Inflammatory macrophage treated with lipopolysaccharide for 1 hour (primary cell): ENCODE measurements at places on chromosomes 3 and 15.
A peak's percentile ranks its signal among the peaks of the same experiment; 100 is the strongest.

DNA sequence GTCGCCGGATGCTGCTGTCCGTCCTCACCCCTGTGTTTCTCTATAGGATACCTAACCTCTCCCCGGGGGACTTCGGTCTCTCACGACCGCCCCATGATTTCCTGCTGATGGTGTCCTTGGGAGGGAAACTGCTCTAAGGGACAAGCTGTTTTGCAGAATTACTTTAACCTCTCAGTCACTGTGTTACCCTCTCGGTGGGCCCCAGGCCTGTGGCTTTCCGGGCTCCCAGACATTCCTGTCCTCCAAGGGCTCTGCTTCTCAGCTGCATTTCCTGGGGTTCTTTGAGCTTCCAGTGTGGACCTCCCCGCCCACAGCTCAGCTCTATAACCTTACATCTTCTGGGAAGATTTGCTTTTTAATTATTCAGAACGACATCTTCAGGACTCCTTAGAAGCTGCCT lies 40.9 kb downstream of the CHST2 start:
- DNase-seq, result no peak

DNA sequence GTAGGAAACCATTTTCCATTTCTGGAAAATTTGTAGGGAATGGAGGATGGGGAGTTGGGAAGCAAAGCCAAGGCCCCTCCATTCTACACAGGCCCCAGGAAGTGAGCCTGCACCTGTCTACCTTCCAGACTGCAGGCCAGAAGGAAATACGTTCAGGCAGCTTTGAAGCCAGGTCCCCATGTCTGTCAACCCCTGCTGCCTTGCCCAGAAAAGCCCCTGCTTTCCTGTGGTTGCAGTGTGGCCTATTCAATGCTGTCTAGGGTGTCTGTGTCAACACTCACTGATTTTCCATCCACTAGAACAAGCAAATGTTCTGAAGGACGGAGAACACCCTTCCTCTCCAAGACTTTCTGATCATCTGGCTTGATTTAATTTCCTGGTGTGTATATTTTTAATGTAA lies 281.9 kb downstream of the TLE3 start:
- no peak for DNase-seq

DNA sequence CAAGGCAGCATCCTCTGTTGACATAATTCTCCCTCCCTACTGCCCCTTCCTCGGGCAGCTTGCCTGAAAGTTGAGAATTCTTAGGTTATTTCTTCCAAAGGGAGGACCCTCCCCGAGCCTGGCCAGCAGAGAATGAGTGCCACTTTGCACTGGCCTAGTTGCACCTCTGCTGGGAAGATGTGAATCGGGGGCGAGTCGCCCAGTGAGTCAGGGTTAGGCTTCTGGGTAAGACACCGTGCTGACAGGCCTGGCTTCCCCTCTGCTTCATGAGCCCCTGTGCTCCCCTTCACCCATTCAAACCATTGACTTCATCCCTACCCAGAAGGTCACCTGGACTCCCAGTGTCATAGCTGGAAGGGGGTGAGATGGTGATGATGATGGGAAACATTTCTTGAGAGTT lies 82.3 kb downstream of the AAGAB start:
- DNase-seq, result no peak

DNA sequence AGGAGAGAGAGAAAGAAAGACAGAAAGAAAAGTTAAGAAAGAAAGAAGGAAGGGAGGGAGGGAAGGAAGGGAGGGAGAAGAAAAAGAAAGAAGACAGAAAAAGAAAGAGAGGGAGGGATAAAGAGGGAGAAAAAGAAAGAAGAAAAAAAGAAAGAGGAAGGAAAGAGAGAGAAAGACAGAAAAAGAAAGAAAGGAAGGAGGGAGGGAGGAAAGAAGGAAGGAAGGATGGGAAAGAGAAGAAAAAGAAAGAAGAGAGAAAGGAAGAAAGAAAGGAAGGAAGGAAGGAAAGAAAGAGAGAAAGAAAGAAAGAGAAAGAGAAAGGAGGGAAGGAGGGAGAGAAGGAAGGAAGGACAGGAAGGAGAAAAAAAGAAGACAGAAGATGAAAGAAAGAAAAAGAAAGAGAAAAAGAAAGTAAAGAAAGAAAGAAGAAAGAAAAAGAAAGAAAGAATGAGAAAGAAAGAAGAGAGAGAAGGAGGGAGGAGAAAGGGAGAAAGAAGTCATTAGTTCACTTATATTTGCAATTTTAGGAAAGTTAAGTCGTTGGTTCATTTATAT lies 567.2 kb upstream of the CBLB start:
- DNase-seq, result no peak

GRCh38 chr3:133209871-133210550 lies 171.8 kb downstream of the TMEM108 start:
- DNase-seq, result peak; percentile 41

- no peak for DNase-seq
These were observed 315.6 kb upstream of the IL12A start for GRCh38 chr3:159672728-159673688.

DNA sequence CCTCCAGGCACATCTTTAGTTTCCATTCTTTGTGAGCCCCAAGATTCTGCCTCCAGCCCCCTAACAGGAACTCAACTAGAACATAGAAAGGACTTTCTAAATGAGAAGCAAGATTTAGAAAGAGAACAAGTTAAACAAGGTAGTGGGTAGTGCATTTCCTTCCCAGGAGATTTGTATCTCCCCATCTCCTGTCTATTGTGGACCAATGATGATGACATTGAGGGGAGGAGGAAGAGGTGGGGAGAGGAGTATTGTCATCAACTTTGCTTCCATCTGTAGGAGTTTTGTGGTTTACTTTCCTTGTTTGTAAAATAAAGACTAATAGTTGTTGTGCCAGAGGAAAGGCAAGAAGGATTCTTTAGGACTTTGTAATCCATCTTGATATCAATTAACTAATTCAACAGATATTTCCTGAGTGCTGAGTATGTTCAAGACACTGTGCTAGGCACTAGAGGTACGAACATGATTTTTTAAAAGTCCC lies 235.3 kb upstream of the ROPN1 start:
- DNase-seq, result no peak

DNA sequence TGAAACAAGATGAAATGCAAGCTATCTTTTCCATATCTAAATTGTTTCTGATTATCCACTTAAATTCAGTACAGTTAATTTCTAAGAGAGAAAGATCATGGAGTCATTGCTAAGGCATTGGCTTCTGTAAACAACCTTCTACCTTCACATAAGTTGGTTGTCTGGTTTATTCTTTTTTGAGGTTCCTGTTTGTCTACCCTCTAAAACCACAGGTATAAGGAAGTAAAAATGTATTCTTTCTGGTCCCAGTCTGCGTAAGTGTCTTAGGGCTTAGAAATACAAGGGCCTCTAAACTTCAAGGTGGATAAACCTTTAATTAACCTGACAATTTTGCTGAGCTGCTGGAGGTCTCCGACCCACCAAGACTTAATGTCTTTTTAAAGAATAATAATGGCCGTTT lies 3.6 kb upstream of the ATOSA start:
- no peak for DNase-seq

GRCh38 chr3:139302084-139302800 lies 41.6 kb upstream of the MRPS22 start:
- no peak for DNase-seq

- DNase-seq, result no peak
These were observed 4.1 kb upstream of the EOMES start for GRCh38 chr3:27726240-27726639.

DNA sequence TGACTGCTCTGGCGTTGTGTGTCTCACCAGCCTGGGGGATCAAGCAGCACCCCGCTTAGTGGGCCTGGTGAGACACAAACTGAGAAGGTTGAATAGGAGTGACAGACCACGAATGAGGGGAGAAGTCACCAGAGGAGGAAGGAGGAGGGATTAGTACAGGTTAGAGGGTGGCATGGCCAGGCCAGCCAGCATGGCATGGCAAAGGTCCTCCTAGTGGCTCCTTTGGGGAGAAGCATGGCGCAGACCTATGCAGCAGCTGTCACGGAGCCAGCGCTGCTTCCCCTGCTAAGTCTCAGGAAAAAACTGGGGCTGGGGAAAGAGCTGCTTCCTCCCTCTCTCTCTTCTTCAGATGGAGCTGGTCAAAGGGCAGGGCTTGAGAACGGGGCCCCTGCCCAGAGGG lies 48.6 kb downstream of the ZDHHC3 start:
- no peak for DNase-seq

DNA sequence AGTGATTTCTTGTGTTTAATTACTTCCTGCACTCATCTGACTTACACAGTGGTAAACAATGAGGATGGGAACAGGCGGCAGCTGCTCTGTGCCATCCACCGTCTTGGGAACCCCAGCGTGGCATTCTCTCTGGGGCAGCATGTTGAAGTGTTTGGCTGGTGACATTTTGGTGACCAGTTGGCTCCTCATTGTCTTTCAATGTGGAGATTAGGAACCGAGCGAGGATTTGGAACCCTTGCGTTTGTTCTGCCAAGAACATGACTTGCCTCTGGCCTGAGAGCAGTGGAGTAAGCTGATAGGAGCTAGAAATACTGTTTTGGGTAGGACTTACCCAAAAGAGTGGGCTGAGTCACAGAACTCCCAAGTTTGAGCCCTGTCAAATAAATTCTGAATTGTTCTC lies 88.8 kb downstream of the IGF1R start:
- DNase-seq, result no peak

- no peak for DNase-seq
These were observed 73.7 kb downstream of the DNAJB8 start for GRCh38 chr3:128392818-128393544.

DNA sequence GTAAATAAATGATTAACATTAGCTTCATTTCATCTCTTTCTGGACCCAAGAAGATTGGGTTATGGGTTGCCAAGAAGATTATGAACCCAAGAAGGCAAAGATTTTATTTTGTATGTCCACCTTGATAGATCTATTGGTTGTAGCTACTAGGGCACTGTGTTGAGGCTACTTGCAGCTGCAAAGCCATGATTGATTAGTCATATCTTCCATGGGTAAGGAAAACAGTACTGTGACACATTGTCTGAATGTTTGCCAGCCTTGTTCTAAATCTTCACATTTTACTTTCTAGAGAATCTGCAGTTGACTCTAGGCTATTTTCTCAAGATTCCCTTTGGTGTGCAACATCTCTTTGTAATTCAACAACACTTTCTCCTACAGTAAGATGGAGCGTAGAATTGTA lies 229.2 kb upstream of the KCNH8 start:
- DNase-seq, result no peak

GRCh38 chr3:111539351-111540331 lies 2.4 kb upstream of the CD96 start:
- DNase-seq, result no peak

DNA sequence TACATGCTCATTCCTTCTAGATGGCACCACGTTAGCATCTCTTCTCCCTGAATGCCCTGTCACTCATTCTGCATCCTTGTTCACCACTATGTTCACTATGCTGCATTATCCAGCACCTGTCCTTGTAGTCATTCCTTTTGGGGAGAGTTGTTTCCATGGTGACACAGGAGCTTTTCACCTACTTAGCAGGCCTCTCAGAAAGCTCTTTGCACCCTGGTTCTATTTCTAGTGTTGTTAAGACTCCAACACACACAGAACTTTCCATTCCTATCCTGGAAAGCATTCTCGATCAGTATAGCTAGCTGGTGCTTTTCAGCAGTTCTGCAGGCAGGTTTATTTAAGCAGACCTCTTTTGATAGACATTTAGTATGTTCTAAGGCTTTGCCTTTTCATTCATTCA lies 6.7 kb upstream of the RPL14 start:
- DNase-seq, result no peak

DNA sequence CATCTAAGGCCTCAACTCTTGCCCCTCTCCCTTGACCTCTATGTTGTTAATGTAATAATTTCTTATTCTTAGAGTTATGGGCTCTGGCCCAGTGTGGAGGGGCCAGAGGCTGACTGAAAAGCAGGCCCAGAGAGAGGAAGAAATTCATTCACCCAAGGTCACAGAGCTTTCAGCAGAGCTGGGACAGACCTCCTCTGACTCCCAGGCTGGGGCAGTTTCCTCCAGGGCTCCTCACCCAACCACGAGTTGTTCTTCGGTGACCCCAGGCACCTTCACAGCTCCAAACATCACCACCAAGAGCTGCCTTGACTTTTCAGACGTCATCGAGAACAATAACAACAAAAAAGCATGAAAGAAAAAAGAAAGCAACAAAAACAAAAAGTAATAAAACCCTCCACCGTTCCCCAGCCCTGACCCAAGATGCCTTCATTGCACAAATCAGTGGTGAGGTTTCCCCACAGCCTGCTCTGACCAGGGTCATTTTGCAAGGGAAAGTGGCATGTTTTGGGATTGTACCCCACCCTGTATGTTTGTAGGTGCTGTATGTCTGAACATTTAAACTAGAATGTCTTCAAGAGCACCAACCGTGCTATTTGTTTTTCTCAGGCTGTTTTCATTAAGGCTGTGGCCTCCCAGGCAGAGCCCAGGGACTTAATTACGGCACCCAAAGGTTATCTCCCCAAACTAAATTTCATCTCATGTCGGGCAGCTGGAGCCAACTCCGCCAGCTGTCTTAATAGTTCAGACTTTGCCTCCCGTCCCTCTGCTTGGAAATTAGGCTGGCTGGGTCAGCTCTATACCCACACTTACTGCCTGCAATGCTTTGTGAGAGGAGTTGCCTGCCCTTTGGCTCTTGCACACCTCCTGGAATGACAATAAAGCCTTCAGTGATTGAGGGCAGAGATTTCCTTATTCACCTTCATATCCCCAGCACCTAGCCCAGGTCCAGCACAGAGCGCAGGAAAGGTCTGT lies 173.8 kb downstream of the RPLP1 start:
- no peak for DNase-seq

DNA sequence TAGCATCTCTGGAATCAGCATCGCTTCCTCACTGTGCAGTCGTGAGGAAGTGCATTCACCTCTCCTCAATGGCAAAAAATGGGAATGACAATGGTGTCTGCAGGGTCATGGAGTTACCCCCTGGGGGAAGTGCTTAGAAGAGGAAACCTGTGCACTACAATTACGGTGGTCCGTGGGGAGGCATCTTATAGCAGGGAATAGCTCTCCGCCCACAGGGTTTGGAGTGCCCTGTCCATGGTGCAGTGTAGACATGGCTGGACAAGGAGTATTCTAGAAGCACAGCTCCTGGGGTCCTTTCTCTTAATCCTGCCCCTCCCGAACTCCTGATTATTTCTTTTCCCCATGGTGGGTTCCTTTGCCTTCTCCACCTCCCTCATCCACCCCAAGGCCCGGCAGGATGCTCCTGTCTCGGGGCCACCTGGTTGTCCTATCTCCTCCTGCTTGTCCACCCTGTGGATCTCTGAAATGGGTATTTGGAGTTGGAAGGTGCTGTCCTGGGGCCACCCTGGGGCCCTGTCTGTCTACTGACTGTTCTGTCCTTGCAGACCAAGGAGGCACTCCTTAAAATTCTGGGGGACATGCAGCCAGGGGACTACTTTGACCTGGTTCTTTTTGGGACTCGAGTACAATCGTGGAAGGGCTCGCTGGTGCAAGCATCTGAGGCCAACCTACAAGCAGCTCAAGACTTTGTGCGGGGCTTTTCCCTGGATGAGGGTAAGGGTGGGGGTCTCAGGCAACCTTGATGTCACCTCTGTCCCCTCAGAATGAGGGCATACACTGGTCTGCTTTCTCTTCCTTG lies 5.2 kb downstream of the ITIH1 start:
- DNase-seq, result no peak

GRCh38 chr15:59329570-59330350 lies 42.9 kb downstream of the MYO1E start:
- peak; percentile 12 for DNase-seq

- DNase-seq, result peak; percentile 60
These were observed 123.6 kb upstream of the SMAD3 start for GRCh38 chr15:66941791-66942190.

- peak; percentile 78 for DNase-seq
These were observed 389.4 kb upstream of the TPM1 start for GRCh38 chr15:62653122-62653521.

GRCh38 chr3:16723978-16724377 lies 118.8 kb upstream of the DAZL start:
- no peak for DNase-seq

GRCh38 chr3:184739594-184740505 lies 28.0 kb upstream of the MAGEF1 start:
- no peak for DNase-seq
